Endodermal cell (in vitro differentiated cells): ENCODE measurements at places on chromosomes 16 and 17. TPM values are rescaled to one million over a fixed set of nuclear protein-coding genes. Genes with fewer than 3 reads are reported as not detected.

Gene KLHDC4
- 53.2 and 58.8 TPM in 2 replicates for total RNA-seq

- H3K27me3 ChIP-seq: peaks cover 75% of the 10 kb centered on the region
- H3K36me3 ChIP-seq: no peaks in the 10 kb centered on the region
- H3K27ac ChIP-seq: no peak overlapping the region
Observed at GRCh38 chr17:79747508-79748294, 17.0 kb downstream of the ENPP7 start.

- H3K4me3 ChIP-seq: peak overlapping the region; percentile 83
- H3K36me3 ChIP-seq: no peaks in the 10 kb centered on the region
- no peak overlapping the region for H3K27ac ChIP-seq
Observed at GRCh38 chr16:84820305-84820684, 510 bp downstream of the CRISPLD2 start.

GRCh38 chr16:85072076-85072860, 40.0 kb downstream of the CIBAR2 start:
- no peak overlapping the region for H3K27ac ChIP-seq
- H3K36me3 ChIP-seq: no peaks in the 10 kb centered on the region
- H3K4me1 ChIP-seq: no peaks in the 10 kb centered on the region
- DNase-seq: no peak
- no peaks in the 10 kb centered on the region for H3K27me3 ChIP-seq
- no peak overlapping the region for H3K4me3 ChIP-seq

DNA sequence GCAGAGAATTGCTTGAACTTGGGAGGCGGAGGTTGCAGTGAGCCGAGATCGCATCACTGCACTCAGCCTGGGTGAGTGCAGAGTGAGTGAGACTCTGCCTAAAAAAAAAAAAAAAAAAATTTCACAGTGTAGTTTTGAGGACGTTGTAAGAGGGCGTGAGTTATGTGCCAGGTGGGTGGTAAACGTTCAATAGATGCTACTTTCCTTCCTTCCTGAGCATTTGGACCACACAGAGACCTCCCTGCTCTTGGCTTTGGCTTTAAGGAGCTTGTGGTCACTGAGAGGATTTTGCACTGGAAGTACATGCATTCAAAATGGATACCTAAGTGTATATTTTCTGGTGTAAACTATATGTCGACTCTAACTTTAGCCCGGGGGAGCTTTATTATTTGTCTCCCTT, 30.5 kb downstream of the SOST start:
- no peaks in the 10 kb centered on the region for H3K36me3 ChIP-seq
- DNase-seq: no peak
- H3K27ac ChIP-seq: no peak overlapping the region
- no peak overlapping the region for H3K4me3 ChIP-seq
- no peaks in the 10 kb centered on the region for H3K27me3 ChIP-seq
